ENCODE measurements at places on chromosomes 13 and 19.

DNA sequence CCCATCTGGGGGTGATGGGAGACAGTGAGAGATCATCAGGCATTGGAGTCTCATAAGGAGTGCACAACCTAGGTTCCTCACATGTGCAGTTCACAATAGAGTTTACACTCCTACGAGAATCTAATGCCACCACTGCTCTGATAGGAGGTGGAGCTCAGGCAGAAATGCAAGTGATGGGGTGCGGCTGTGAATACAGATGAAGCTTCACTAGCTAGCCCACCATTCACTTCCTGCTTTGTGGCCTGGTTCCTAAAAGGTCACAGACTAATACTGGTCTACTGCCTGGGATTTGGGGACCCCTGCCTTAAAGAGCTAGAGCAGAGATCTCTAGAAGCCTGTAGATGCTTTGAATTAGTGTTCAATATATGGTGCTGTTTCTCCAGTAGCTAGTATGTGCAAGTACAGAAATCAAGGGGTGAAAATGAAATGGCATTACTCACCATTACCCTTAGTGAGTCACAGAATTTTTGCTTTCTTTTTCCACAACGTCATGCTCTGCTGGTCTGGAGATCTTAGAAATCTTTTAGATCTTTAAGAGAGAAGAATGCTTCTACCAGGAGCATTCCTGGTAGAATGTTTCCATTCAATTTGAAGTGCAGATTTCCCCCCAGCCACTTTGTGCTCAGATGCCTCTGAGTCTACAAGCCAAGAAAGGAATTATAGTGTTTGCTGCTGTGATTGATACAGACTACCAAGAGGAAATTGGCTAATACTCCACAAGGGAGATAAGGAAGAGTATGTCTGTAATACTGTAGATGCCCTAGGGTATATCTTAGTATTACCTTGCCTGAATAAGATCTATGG lies 2301.2 kb downstream of the PCDH9 start:
- DNase-seq: no peak

- no peak for DNase-seq
These were observed 30.8 kb downstream of the CCNE1 start for GRCh38 chr19:29842471-29843179.

GRCh38 chr13:56735537-56735942 lies 405.2 kb upstream of the PRR20A start:
- no peak for DNase-seq

DNA sequence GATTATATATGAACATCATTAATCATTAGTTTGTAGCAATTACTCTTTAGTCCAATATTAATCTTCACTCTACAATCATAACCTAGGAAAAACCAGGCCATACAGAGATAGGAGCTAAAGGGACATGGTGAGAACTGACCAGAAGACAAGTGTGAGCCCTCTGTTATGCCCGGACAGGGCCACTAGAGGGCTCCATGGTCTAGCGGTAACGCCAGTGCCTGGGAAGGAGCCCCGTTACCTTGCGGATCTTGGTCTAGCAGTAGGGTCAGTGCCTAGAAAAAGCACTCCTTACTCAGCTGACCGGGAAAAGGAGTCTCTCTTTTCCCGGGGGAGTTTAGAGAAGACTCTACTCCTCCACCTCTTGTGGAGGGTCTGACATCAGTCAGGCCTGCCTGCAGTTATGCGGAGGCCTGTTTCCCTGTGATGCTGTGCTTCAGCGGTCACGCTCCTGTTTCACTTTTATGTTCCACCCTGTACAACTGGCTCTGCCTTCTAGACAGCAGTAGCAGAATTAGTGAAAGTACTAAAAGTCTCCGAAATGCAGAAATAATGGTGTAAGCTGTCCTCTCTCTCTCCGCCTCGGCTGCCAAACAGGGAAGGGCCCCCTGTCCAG lies 13.8 kb downstream of the OR7D4 start:
- no peak for DNase-seq

- no peak for DNase-seq
These were observed 23.8 kb upstream of the PEPD start for GRCh38 chr19:33545217-33545981.

- no peak for DNase-seq
These were observed 2.6 kb downstream of the LHB start for GRCh38 chr19:49014123-49014869.

DNA sequence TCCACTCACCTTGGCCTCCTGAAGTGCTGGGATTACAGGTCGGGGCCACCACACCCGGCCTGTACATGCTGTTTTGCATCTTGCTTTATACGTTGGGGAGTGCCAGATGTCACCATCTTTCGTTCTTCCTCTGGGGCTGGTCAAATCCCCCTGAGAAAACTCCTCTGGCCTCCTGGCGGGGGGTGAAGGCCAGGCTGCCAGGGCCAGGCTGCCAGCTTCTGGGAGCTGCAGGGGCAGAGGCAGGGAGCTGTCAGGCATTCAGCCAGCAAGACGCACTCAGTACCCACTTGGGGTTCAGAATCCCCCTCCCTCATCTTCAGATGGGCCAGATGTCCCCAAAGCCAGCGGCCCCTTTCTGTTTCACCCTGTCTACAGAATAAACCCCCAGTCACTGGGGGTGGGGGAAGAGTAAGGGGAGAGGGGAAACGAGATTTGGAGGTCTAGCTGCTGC lies 16.1 kb downstream of the ZSWIM9 start:
- DNase-seq: no peak

- DNase-seq: peak; percentile 86
These were observed 12.8 kb upstream of the ZNF682 start for GRCh38 chr19:20051841-20052768.

- DNase-seq: no peak
These were observed 43.8 kb downstream of the ZNF93 start for GRCh38 chr19:19944583-19944880.

GRCh38 chr19:19966862-19967261 lies 66.1 kb downstream of the ZNF93 start:
- DNase-seq: no peak

- DNase-seq: no peak
These were observed 11.0 kb downstream of the PRKCG start for GRCh38 chr19:53892981-53893325.

- no peak for DNase-seq
These were observed 205.5 kb downstream of the EFNB2 start for GRCh38 chr13:106329941-106330340.

All from NCI-H1436 treated with DMSO at 0.1 percent for 48 hours (cell line).